CD4-positive, alpha-beta T cell treated with Interleukin-10 for 1 hour (primary cell): ENCODE measurements at places on chromosomes 2 and 18.

DNA sequence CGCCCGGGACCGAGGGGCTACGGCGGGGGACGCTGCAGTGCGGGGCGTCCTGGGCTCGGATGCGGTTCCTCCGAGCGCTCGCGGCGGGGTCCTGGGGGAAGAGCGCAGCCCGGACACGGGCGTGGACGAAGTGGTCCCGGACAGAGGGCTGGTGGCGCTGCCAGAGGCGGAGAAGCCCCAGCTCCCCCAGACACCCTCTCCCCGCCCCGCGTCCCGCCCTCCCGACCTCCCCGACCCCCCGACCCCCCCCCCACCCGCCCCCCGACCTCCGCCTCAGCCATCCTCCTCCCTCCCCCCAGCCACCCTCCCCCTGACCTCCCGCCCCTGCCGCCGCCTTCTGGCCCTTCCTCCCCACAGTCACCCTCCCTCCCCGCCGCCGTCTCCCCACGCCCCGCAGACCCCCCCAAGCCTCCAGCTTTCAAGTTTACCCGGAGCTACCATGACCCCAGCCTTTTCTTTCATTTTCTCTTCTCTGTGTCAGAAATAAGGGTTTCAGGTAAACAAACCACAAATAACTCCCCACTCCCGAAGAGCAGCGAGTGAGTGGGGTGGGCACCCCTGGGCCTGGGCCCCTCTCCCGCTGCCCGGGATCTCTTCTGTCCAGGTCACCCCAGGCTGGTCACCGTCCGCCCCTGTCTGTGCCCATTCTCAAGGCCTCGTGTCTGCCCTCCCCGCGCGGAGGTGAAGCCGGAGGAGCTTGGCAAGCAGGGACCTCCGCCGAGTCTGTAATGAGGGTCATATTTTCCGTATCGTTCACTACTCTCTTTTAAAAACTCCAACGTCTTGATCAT lies 5.1 kb downstream of the NFATC1 start:
- peak; percentile 79 for DNase-seq

GRCh38 chr2:229543176-229543873 lies 171.0 kb downstream of the DNER start:
- DNase-seq, result no peak

DNA sequence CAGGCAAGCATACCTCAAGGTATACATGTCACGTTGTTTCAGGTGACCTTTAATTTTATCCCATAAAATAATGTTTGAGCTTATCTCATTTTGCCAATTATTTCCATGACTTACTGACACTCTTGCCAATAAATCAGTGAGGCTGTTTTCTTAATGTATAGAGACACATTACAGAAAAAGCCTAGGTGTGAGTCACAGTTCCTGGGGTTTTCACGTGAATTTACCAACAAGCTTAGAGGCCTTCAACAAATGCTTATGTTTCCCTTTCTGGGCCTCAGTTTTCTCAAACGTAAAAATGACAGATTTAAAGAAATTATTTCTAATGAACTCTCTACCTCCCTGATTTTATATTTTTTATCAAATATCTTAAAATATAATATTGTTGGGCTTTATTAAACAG lies 517.5 kb upstream of the SPHKAP start:
- no peak for DNase-seq

- no peak for DNase-seq
These were observed 807.2 kb downstream of the LRP1B start for GRCh38 chr2:141323571-141323970.

DNA sequence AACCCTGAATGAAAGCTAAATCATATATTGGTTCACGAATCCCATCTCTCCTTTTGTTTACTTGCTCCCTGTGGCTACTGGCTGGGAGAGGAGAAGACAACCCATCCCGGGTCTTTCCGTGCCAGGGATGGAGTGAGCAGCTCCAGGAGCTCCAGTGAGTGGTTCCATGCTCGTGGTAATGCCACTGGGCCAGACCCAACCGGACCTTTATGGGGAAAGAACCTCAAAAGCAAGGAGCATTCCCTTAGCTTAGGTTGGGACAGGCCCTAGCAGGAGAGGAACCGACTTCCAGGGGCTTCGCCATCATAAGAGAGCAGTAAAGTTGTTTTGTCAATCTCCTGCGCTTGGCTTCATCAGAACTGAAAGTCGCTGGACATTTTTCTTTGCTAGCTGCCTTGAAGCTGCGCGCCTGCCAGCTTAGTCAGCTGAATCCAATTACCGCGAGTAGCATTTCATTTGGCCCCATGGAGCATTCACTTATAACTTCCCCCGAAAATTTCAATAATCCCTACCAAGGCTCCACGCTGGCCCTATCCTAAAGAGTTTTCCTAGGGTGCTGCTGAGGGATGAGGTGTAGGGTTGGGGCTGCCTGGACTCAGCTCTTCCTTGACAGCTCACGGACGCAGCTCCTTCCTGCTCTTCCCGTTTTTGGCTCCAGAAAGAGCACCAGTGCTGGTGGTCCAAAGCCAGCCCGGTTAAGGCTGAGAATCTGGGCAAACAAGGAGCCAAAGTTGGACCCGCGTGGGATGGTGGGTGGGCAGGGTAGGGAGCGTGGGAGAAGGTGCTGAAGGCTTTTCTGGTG lies 4.9 kb downstream of the HOXD3 start:
- DNase-seq, result no peak

DNA sequence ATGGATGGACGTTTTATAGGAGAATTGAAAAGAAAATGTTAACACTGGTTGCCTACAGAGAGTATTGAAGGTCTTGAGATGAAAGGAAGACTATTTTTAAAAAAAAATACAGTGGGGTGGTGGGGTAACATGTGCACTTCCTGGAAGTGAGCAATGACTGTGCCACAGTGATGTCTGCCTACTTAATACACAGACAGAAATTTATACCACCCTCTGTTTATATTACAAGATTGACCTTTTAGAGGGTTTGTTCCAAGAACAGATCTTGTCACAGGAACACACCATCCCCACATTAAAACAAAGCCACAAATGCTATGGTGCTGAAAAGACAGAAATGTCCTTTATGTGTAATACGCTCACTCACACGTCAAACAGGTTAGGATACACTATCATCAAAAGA lies 87.6 kb downstream of the THADA start:
- DNase-seq, result peak; percentile 29

GRCh38 chr2:226548732-226549131 lies 250.9 kb downstream of the IRS1 start:
- no peak for DNase-seq

DNA sequence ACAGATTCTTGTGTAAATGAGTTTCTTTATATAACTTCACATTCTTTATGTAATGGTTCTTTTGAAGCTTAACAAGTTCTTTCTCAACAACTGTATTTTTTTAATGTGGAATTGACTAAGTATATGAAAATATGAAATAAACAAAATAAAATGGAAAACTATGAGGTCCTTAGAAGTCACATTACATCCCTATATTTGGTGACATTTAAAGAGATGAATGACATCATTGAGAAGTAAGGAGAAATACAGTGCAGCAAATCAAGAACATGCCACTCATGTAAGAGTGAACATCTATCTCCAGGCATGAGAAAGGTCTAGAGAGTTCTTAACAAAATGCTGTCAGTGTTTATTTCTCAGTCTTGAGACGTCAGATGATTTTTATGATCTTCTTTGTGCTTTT lies 39.0 kb upstream of the AAK1 start:
- DNase-seq, result no peak

GRCh38 chr2:62547854-62548253 lies 41.9 kb upstream of the TMEM17 start:
- no peak for DNase-seq

DNA sequence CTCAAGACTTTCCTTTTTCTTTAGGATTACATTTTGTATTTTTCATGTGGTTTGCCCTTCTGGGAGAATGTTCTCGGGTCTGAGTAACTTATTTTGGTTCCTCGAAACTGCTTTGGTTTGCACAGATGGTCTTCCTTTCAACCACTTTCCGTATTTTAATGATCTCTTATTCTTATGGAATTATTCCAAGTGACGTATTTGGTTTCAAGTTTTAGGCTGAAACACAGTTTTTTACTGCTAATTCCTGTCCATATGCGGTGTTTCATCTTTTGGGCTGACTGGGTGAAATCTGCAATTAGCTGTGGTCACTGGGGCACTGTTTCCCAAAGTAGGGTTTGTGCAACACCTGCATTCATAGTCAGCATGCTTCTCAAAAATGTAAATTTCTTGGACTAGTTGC lies 122.7 kb downstream of the CAPN13 start:
- no peak for DNase-seq

- no peak for DNase-seq
These were observed 901.3 kb upstream of the CDH2 start for GRCh38 chr18:29078273-29078672.
